ENCODE measurements at places on chromosomes 12 and 14.
A peak's percentile ranks its signal among the peaks of the same experiment; 100 is the strongest.

GRCh38 chr14:49754570-49755097 is 13.3 kb upstream of the KLHDC2 start:
- no peak for DNase-seq

- no peak for DNase-seq
These were observed 96.1 kb upstream of the GRIP1 start for GRCh38 chr12:66774929-66775328.

DNA sequence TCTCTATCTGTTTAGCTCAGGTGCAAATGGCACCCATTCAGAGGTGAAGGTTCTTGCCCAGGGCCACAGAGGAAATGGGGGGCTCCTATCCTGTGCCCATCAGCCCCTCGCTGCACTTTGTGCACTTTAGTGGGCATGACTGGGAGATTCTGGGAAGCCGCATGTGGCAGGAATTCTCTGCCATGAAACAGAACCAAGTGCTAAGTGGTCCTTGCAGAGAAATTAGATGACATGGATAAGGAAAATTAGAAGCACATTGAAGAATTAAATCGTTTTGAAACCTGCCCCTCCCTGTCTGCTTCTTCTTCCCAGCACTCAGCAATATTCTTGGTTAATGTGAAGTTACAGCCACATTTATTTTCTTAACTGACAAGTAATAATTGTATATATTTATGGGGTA is 185.2 kb upstream of the RTL1 start:
- no peak for DNase-seq

GRCh38 chr12:41286426-41286825 is 98.3 kb downstream of the PDZRN4 start:
- DNase-seq, result no peak

DNA sequence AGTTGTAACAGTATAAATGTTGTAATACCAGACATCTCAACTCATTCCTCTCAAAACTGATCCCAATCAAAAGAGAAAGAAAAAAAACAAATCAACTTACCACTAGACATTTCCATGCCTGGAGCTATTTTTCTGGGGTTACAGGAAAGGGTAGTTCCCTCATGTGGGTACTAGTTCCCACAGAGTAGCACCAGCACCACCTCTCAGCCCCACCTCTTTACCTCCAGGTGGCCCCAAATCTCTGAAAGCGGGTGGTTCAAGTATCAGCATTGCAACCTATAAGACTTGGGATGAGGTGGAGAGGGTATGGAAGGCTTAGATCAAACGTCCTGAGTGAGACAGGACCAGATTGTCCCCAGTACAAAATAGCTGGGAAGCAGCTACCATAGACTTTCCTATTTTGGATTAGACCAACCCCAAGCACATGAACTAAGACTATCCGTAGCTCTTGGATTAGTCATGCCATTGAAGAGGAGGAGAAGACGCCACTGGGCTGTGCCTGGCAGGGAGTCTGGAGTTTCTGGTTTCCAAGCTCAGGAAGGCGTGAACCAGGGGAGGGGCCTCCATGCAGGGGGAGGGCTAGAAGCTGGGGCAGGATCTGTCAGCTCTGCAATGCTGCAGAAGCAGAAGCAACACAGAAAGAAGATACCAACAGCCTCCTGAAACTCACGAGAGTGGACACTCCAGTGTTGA is at the start of gene SLC39A2:
SLC39A2 (plus strand) TSS at position 620 of the 693 bp plus-strand sequence. CDS start 154 bp downstream, outside the sequence.
- DNase-seq, result no peak

DNA sequence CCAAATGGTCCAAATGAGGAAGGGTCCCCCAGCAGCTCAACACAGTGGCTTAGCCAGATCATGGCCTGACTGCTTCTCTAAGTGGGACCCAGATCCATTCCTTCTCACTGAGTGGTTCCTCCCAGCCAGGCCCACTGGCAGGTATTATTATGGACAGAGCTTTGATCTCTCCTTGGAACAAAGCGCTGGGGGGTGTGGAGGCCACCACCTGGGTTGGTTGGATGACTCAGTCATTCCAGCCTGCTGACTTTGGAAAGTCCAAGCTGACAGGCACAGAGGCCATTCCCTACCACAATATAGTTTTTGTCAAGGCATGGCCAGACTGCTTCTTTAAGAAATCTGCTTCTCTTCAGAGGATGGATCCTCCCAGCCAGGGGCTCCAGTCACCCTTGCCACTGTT is 341.1 kb downstream of the BTG1 start:
- no peak for DNase-seq

GRCh38 chr12:118520214-118521035 is 144.1 kb downstream of the SUDS3 start:
- DNase-seq, result no peak

GRCh38 chr14:75577729-75578101 is 705 bp upstream of the FLVCR2 start:
- DNase-seq, result peak; percentile 55

DNA sequence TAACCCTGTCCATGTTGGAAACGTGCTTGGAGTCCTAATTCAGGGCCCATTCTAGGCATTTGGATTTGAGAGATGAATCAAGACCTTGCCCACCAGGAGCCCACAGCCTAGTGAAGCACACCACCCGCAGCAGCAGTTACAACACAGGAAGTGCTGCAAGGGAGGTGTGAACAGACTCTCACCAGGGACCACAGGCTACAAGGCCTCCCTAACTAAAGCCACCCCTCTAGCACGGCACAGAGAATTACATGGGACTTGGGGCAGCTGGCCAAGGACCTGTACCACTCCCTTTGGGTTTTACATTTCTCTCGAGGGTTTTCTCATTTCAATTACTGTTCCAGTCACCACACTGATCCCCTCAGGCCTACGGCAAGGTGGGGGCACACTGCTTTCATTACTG is 49.5 kb upstream of the FOXN3 start:
- no peak for DNase-seq

- no peak for DNase-seq
These were observed 139.7 kb downstream of the TTLL5 start for GRCh38 chr14:75800792-75801191.

GRCh38 chr14:85960756-85961155 is 430.8 kb downstream of the FLRT2 start:
- no peak for DNase-seq

DNA sequence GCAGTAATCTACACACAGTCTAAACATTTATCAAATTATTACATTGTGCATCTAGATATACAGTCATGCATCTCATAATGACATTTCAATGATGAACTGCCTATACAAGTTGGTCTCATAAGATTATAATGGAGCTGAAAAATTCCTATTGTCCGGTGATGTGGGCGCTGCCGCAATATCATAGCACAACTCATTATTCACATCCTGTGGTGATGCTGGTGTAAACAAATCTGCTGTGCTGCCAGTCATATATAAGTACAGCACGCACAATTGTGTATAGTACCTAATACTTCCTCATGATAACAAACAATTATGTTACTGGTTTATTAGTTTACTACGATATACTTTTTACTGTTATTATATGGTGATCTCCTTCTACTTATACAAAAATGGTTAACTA is 768.8 kb upstream of the NOVA1 start:
- no peak for DNase-seq

DNA sequence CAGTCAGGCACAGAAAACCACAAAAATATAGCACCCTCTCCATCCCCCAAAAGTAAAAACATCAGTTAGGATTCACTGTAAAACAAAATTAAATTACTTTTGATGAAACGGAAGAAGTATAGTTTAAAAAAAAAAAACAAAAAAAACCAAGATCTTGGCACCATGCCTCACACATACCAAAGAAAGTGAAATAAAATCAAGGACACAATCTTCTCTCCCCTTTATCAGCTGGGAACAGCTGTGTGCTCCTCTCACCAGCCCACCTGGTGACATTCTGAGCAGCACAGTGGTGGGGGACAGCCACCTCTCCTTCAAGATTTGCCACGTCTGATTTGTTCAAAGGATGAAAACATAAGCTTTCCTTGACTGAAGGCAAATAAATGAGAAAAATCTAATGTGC is 55.5 kb downstream of the ESR2 start:
- no peak for DNase-seq

- no peak for DNase-seq
These were observed 717.5 kb downstream of the RERGL start for GRCh38 chr12:17372508-17372907.

DNA sequence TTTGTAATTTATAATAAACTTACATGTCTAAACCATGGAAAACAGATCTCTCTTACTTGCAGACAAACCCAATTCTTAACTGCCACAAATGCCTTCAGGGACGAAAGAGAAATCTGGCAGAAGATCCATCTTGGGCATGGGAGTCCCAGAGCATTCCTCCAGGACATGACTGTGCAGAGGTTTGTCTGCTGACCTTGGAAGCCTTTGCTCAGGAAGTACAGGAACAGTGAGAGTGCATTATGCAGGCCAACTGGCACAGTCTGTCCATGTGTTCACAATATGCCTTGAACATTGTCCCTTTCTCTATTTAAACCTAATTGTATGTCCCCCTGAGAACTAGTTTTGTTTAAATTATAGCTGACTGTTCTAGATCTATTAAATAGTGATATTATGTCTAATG is 467.1 kb downstream of the ATP23 start:
- no peak for DNase-seq

- no peak for DNase-seq
These were observed 100.0 kb downstream of the PRKCH start for GRCh38 chr14:61421212-61421923.

DNA sequence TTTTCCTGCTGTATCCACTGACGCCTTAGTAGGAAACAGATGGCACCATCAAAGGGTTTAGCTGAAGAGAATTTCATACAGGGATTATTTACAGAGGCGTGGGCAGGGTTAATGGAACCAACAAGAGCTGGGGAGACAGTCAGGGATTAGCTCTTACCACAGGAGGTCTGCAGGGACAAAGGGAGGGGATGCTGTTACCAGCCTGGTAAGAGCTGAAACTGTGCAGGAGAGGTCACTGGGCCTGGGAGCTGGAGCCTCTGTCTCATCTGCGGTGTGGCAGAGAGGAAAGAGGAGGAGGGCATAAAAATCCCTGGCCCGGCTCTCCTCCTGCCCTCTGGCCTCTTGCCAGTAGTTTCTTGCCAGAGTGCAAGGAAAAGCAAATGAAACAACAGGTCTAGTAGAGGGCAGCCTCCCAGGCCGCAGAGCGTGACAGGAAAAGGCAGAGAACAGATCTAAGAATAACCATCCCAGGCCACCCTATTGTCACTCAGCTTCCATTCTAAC is 18.9 kb upstream of the POC1B start:
- no peak for DNase-seq

DNA sequence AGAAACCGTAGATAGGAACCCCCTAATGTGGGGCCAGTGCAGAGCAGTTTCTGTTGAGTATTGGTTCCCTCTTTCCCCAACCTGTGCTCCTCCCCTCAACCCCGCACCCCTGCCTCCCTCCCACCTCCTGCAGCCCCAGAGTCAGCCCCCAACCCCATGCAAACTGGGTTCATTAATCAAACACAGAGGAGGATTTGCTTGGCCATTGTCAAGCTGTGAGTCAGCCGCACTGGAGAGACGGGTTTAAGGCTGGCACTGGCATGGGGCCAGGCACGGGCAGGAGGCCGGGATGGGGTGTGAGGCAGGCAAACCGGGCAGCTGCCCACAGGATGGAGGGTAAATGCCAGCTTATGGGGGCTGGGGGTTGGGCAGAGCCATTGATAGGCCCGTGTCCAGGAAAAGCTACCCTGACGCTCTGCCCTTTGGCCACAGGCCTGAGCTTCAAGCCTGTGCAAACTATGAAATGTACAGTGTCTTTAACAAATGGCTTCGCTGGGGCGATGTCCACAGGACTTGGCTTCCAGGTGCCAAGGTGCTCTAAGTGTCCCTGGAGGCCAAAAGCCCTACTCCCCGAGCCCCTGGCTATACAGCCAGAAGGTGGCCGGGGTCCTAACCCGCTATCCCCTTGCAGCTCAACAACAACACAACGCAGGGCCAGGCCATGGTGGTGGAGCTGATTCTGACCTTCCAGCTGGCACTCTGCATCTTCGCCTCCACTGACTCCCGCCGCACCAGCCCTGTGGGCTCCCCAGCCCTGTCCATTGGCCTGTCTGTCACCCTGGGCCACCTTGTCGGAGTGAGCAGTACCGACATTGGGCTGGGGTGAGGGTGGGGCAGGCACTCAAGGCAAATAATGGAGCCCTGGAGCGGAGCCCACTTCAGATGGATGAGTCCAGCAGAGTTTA is 1.4 kb downstream of the AQP5 start:
- no peak for DNase-seq

GRCh38 chr14:58060898-58061297 is 91.1 kb downstream of the ARMH4 start:
- no peak for DNase-seq

DNA sequence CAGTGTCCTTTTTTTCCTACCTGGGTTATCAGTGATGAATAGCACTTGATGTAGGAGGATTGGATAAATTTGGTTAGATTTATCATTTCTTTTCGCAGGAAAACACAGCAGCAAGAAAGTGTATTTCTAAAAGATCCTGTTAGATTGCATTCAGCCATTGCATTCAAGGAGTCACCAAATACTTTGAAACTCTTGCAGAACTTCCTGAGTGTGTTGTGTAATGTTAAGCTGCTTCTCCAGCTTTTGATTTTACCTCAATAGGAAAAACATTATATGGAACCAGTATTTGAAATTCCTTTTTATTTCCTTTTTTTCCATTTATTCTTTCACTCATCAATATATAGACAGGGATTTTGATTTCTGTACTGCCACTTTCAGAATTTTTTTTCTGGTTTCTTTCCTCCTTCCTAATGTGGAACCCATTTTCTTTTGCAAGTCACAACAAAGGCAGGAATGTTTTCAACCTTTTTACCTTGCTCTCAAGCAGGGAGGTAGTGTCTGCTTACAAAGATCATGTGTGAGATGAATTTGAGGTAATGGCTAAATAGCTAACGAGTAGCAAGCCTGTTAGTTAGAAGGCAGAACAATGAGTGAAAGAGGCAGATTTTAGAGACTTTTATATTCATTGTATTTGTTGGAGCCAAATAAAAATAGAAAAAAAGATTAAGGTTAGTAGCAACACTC is 56.2 kb downstream of the PPHLN1 start:
- DNase-seq, result no peak

DNA sequence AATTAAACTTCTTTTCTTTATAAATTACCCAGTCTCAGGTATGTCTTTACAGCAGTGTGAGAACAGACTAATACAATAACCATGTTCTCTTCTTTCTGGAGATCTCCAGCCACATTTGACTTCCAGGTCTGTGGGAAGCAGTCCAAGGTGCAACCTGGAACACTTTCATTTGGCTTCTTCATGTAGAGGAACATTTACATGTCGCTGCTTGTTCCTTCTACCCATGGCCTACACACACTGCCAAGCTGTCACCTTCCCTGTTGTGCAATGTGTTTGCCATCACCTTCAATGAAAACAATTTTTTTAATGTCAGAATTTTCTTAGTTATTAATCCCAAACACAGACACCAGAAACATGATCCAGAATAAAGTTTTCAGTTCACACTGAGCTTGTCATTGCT is 104.7 kb downstream of the PRKCH start:
- no peak for DNase-seq

DNA sequence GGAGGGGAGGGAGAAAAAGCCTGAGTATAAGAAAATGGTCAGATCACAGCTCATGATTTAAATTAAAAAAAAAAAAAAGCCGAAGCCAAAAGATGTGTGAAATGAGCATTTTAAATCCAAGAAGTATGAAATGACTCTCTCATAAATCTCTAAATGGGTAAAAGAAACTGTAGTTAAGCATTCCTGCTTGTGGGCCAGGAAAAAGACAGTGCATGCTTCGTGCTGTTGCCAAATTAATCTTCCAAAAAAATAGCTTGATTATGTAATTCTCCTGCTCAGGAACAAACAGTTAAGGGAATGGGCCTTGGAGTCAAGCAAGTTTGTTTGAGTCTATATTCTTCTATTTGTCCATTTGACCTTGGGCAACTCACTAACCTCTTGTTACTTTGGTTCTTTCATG is 325.4 kb upstream of the SEL1L start:
- no peak for DNase-seq
